AG04450 (cell line): ENCODE measurements at places on chromosomes 11 and 22.
A peak's percentile ranks its signal among the peaks of the same experiment; 100 is the strongest.

- no peak for DNase-seq
Observed at GRCh38 chr11:88208745-88209144, 33.5 kb upstream of the RAB38 start.

- no peak for DNase-seq
Observed at GRCh38 chr11:9057888-9058287, 33.5 kb downstream of the SCUBE2 start.

GRCh38 chr11:74948898-74949752, at the start of the genes SPCS2 and XRRA1:
TSS of gene SPCS2 (plus strand) at chr11:74949266. CDS start at chr11:74949286, 20 bp downstream.
TSS of gene XRRA1 (minus strand) at chr11:74949091. CDS start at chr11:74940878, 8,213 bp downstream.
- DNase-seq, result peak; percentile 97

DNA sequence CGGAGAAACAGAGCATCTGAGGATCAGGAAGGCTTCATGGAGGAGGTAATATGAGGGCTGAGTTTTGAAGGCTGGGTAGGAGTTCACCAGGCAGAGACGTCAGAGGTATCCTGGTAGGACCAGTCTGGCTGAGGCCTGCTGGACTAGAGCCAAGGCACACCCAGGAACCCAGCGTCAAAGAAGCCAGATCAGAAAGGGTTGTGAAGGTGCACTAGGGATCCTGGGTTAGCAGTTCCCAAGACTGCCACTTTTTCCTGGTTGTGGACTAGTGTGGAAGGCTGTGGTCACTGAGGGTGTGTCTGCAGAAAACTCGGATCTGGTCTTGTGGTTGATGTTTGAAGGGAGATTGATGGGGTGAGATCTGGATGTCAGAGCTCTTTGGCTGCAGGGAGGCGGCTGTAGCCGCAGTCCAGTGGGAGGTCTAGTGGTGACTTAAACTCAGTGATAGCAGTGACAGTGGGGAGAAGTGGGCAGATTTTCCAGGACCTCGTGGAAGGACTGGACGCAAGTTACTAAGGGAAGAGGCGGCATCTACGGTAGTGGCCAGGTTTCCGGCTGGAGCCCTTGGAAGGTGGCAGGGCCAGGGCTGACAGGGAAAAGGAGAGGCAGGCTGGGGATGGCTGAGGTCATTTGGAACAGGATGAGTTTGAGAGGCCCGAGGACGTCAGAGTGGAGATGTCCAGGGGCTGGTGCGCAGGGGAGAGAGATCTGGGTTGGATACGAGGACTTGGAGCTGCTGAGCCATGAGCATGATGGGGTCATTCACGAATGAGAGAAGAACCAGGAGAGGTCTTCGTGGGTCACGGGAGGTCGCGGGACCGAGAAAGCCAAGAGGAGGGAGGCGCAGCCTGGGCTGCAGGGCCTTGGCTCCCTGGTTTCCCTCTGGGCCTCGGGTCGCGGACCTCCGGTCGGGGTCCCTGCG, 10.9 kb downstream of the RELA start:
- no peak for DNase-seq

DNA sequence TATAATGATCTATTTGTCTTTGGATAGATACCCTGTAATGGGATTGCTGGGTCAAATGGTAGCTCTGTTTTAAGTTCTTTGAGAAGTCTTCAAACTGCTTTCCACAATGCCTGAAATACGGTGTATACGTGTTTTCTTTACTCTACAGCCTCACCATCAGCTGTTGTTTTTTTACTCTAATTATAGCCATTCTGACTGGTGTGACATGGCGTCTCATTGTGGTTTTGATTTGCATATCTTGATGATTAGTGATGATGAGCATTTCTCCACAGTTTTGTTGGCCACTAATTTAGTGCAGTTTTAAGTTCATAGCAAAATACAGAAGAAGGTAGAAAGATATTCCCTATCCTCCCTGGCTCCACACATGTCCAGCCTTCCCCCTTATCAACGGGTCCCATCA, 26.3 kb upstream of the VPREB1 start:
- no peak for DNase-seq

- no peak for DNase-seq
Observed at GRCh38 chr22:26431261-26431995, 2.4 kb downstream of the ASPHD2 start.

GRCh38 chr11:120017582-120018150, 120.2 kb downstream of the TRIM29 start:
- no peak for DNase-seq

DNA sequence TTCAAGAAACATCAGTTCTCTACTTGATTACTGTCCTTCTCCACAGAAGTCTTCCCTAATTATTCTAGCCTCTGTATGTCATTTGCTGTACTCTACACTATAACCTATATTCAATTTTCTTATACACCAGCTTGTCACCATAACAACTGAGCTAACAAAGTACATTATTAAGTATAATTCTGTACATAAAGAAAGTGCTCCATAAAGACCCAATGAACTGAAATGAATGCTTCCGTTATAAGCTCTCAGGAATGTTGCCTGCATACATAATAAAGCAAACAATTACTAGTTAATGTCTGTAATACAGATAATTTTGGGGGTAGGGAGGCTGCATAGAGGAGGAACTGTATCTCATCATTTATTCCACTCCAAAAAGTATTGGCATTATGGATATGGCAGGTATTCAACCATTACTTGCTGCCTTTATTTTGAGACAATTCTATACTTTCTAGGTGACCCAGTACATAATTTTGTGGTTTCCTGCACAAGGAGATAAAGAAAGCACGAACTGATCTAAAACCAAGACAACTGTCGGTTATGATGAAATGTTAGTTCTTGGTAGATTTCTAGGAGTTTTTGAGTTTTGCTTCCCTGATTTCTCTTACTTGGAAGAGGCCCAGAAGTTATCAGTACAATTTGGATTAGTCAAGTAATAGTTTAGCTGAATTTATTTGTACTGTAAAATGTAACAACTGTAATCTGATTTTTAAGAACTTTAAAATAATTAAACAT, 202.5 kb downstream of the SBF2 start:
- DNase-seq, result no peak

GRCh38 chr11:115126092-115126491, 378.1 kb downstream of the CADM1 start:
- DNase-seq, result no peak

DNA sequence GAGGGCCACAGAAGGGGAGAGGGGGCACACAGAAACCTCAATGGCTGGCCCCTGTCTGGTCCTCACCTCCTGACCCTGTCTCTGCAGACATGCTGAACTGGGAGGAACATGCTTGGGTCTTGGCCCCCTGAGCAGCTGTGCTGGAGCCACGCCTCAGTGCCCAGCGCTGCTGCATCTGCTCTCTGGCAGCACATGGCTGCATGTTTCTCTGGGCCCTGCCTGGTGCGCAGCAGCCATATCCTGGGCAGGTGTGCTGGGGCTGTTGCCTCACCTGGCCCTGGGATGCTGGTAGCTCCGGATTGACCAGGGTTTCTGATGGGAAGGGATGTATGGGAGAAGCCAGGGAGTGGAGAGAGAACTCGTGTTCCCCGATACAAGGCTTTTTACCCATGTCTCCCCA, 248.0 kb downstream of the ST3GAL4 start:
- no peak for DNase-seq

GRCh38 chr11:133362916-133363315, 169.4 kb downstream of the OPCML start:
- no peak for DNase-seq

GRCh38 chr11:13884158-13884799, 78.2 kb upstream of the SPON1 start:
- no peak for DNase-seq

DNA sequence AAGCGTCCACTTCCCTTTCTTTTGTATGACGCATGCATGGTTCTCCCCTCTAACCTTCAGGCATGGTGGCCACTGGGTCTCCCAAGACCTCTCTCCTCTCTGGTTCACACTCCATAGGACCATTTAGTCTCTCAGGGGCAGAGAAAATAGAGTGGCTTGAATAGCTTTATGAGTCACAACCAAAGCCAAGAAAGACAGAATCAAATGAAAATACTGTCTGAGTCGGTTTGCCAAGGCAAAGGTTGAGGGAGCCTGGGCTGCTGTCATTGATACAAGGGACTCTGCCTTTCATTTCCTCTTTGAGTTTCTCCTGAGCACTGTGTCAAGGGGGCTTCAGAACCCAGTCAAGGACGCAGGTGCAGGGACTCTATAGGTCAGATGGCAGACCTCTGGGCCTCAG, 44.2 kb downstream of the TENM4 start:
- no peak for DNase-seq

DNA sequence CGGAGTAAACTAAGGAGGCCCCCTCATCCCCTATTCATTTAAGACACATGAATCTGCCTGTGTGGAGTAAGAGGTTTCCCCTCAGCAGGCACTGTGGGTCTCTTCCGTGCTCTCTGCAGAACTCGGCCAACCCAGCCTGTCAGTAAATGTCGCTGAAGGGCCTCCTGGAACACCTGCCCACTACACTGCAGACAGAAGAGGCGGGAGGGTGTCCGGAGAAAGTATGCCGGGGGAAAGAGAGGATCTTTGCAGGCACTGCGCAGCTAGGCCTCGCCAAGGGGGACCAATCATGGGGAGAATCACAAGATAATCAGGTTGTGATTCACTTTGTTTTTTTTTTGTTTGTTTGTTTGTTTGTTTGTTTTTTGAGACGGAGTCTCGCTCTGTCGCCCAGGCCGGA, 110.8 kb downstream of the MORC2 start:
- DNase-seq, result no peak

- DNase-seq, result no peak
Observed at GRCh38 chr11:74276581-74276980, 34.9 kb downstream of the P4HA3 start.

GRCh38 chr11:119509969-119510401, 87.0 kb upstream of the THY1 start:
- DNase-seq, result peak; percentile 49

DNA sequence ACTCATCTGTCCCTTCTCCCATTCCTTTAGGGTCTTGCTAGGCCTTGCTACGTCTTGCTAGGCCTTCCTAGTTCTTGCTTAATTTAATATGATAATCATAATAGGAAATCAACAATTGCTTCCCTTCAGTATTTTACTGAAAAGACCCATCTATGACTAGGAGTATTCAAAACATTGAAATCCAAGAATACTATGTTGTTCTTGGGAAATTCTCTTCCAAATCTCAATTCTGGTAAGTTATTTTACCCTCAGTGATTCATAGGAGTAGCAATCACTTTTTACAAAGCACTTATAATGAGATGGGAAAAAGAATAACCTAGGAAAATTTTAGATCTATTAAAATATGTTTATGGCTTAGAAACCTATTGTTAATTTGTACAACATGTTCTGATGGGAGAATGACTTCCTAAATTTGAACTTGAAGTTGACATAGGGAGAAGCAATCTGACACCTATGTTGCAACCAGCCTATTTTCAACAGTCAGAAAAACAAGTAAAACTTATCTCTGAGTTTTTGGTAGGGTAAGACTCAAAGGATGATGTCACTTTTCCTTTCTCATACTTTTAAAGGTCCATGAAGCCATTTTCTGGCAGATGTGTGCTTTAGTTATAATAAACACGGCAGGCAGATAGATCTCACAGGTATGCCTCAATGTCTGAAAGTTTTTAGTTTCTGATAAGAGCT, 29.5 kb upstream of the HIPK3 start:
- DNase-seq, result peak; percentile 8

GRCh38 chr11:70477609-70478008, 79.3 kb downstream of the CTTN start:
- DNase-seq, result no peak

DNA sequence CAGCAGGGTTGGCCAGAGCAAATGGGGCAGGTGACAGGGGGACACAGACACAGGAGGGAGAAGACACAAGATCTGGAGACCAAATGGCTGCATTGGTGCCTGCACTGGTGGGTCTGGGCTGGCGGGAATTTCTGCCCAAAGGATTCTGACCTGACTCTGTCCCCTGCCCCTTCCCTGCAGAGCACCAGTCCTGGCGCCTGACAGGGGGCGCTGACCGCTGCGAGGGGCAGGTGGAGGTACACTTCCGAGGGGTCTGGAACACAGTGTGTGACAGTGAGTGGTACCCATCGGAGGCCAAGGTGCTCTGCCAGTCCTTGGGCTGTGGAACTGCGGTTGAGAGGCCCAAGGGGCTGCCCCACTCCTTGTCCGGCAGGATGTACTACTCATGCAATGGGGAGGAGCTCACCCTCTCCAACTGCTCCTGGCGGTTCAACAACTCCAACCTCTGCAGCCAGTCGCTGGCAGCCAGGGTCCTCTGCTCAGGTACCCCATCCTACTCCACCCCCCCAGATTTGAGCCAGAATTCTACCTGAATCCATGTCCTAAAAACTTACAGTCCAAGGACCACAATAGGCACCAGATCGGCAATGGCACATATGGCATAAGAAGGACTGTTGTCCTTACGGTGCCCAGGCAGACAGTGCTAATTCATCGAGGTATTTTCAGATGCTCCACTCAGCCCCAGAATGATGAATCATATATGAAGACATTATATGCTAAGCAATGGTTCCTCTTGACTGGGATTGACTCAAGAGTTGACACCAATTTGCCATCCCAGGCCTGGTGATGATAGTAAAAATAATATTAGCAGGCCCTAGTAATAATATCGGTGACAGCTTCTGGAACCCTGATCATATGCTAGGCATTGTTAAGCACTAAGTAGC, 38.2 kb downstream of the CD6 start:
- DNase-seq, result no peak

DNA sequence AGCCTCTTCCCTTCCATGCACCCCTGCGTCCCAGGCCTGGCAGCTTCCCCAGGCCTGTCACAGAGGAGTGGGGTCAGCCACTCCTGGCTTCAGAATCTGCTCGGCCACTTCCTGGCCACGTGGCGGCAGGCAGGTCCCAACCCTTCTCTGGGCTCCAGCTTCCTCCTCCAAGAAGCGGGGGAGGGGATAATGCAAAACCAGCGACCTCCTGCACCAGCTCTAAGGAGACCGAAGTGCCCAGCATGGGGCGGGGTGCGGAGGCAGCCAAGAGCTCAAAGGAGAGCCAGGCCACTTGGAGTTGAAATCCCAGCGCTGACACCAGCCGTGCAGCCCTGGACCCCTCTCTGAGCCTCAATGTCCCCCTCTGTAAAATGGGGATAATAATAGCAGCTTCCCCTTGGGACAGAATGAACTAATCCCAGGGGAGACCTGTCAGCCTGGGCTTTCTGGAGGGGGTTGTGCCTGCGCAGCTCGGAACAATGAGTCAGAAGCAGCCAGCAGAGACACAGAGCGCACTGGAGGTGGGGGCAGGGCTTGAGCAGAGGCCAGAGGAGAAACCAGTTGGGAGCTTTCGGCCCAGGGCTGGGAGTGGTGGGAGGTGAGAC, 22.8 kb upstream of the PICK1 start:
- peak; percentile 81 for DNase-seq

DNA sequence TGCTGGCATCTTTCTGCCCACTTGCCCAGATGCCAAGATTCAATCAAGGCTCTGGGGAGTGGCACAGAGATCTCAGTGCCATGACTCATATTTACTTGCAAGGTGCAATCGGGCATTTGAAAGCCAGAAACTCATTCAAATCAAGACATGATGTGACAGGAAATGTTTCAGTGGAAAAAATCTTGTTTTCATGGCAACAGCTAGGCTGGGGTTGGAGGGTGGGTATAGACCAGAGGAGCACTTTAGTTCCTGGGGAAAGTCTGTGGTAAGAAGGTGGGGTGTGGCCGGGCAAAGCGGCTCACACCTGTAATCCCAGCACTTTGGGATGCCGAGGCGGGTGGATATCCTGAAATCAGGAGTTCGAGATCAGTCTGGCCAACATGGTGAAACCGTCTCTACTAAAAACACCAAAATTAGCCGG, 1.2 kb downstream of the MAJIN start:
- no peak for DNase-seq

- DNase-seq, result no peak
Observed at GRCh38 chr11:45794169-45794568, 10.8 kb upstream of the SLC35C1 start.

GRCh38 chr22:35664955-35665587, 16.8 kb downstream of the APOL6 start:
- no peak for DNase-seq
